ENCODE measurements at places on chromosomes 13 and 19. TPM values are rescaled to one million over a fixed set of nuclear protein-coding genes. Genes with fewer than 3 reads are reported as not detected.

DNA sequence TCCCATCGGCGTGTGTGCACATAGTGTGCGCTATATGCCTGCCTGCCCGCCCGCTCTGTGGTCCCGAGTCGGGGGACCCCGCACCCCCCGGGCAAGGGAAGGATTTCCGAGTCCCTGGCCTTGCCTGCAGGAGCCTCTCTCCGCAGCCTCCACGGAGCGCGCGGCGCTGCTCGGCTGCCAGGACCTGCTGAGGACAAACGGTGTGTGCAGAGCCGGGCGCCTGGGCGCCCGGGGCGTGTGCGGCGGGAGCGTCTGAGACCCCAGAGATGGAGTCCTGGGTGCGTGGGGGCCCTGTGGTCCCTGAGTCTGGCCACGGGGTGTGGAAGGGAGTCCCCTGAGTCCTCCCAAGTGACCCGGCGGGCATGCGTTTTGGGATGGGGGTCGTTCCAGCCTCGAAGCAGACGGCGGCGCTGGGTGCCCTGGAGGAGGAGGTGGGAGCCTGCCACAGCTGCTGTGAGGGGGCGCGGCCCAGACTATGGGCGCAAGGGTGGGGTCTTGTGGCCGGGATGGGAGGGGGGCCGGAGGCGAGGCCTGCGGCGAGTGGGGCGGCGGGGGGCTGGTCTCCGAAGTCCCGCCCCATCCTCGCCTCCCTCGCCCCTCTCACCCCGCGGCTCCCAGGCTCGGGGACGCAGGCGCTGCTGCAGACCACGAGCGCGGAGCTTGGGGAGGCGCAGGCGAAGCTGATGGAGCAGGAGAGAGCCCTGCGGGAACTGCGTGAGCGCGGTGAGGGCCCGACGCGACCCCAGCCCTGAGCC is 25.3 kb downstream of the CLEC4M start:
- no peak for DNase-seq
- H3K4me1 ChIP-seq: no peaks in the 10 kb centered on the region
- H3K4me3 ChIP-seq: no peak overlapping the region
- no peak overlapping the region for H3K27ac ChIP-seq
- H3K36me3 ChIP-seq: no peaks in the 10 kb centered on the region

DNA sequence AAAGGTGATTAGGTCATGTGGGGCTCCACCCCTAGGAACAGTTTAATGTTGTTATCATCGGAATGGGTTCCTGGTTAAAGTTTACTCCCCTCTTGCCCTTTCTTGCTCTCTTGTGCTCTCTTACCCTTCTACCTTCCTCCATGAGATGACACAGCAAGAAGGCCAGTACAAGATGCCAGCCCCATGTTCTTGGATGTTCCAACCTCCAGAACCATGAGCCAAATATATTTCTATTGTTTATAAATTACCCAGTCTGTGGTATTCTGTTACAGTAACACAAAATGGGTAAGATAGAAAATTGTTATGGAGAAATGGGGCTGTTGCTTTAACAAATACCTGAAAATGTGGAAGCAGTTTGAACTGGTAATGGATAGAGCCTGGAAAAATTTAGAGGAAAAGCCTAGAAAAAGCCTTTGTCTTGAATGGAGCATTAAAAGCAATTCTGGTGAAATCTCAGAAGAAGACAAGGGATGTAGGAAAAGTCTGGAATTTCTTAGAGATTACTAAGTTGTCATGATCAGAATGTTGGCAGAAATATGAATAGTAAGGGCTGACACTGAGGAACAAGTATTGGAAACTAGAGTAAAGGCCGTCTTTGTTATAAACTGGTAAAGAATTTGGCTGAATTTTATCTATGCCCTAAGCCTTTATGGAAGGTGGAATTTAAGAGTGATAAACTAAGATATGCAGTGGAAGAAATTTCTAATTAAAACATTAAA is 53.5 kb upstream of the TSC22D1 start:
- no peak for DNase-seq
- no peaks in the 10 kb centered on the region for H3K27me3 ChIP-seq
- no peak overlapping the region for H3K27ac ChIP-seq
- no peak overlapping the region for H3K4me3 ChIP-seq
- H3K4me1 ChIP-seq: no peaks in the 10 kb centered on the region

GRCh38 chr13:46015366-46015765 is 37.2 kb downstream of the ZC3H13 start:
- DNase-seq: no peak
- no peak overlapping the region for H3K4me3 ChIP-seq

DNA sequence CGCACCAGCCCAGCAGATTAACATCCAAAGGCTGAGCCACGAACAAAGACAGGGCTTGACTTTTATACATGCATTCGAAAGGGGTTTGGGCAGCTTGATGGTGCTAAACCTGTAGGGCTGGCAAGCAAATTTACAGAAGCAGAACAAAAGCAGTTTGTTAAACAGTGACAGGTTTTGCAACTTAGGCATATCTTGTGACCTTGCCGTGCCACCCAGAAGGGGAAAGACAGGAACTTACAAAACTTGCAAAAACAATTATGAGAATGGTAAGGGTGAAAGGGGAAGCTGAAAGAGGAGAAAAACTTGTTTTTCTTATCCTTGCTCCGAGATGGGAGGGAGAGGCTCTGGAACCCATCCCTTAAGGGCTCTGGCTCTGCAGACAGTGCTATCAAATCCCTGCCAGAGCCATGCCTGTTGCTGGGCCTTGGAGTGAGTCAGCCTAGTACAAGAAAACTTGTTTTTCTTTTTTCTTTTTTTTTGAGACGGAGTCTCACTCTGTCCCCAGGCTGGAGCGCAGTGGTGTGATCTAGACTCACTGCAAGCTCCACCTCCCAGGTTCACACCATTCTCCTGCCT is 1325.2 kb upstream of the PRR20A start:
- H3K4me3 ChIP-seq: no peak overlapping the region
- no peaks in the 10 kb centered on the region for H3K4me1 ChIP-seq
- no peaks in the 10 kb centered on the region for H3K27me3 ChIP-seq
- H3K27ac ChIP-seq: no peak overlapping the region

DNA sequence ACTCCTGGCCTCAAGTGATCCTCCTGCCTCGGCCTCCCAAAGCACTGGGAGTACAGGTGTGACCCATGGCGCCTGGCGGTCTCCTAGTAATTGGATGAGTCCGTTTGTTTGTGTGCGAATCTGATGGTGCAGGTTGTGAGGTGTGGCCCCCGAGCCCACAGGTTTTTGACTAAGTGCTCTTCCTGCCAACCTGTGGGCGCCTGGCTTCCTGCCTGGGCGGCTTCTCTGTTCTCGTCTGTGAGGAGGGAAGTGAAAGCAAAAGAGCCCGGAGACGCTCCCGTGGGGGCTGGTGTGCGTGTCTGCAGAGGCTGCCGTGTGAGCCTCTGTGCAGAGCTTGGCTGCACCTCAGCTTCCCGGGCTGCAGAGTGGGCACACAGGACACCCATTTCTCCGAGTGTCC is 10.0 kb downstream of the ARHGAP45 start:
- H3K27ac ChIP-seq: no peak overlapping the region
- H3K4me1 ChIP-seq: peaks cover 3% of the 10 kb centered on the region
- H3K27me3 ChIP-seq: no peaks in the 10 kb centered on the region
- no peak for DNase-seq

DNA sequence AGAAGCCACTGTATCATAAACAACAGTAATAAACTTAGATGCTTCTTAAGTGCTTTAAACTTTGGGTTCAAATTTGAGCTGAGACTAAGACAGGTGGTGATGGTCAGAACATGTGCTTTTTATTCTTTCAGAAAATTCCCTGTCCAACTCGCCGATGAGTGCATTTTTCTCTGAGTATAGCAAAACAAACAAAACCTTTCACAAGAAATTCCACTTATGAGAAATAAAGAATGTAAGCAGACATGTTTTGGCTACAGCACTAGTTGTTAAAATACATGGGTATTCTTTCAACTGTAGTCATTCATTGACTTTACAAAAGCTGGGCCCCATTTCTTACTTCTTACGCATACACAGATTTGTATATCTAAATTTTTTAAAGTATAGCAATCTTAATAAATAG is 125.6 kb downstream of the SPRY2 start:
- H3K4me1 ChIP-seq: no peaks in the 10 kb centered on the region
- no peaks in the 10 kb centered on the region for H3K36me3 ChIP-seq
- no peak overlapping the region for H3K4me3 ChIP-seq

Gene UBE2L5
- total RNA-seq: not detected

DNA sequence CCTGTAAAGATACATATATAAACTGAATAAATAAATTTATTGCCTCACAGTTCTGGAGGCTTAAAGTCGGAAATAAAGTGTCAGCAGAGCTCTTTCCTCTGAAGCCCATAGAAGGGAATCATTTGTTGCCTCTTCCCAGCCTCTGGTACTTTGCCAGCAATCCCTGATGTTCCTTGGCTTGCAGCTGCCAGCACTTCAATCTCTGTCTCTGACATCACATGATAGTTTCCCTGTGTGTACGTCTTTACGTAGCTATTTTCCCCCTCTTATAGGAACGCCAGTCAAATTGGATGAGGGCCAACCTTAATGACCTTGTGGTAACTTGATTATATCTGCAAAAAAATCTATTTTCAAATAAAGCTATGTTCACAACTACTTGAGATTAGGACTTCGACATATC is 250.9 kb downstream of the LIG4 start:
- no peaks in the 10 kb centered on the region for H3K27me3 ChIP-seq
- no peaks in the 10 kb centered on the region for H3K4me1 ChIP-seq
- DNase-seq: no peak
- no peak overlapping the region for H3K27ac ChIP-seq
- no peaks in the 10 kb centered on the region for H3K36me3 ChIP-seq

Gene SACS
- 9.0 TPM for total RNA-seq

Gene DNAAF3
- total RNA-seq: not detected

DNA sequence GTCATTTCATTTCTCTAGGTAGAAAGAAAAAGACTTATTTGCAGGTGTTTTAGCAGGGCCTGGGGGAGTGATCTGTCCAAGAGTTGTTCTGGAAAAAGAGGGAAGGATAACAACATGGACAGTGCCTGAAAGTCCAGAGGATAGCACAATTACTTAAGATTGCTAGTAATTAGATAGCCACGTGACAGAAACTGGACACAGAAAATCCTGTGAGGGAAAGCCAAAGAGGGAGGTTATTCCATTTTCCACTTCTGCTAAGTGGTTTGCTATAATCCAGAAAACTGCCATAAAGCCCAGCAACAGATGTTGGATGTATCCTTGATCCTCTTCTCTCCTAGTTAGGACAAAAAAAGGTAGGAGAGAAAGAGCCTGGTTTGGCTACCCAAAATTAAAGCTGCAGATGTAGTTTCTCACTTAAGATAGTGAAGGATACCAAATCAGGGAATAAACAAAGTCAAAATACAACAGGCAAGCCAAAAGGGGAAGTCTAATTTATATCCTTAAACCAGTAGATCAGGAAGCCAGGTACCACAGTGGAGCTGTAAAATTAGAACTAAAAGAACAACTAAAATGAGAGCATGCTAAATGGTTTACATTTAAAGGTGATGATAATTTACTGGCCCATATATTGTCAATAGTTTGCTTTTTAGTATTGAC is 140.2 kb downstream of the VWA8 start:
- H3K27me3 ChIP-seq: no peaks in the 10 kb centered on the region
- no peaks in the 10 kb centered on the region for H3K4me1 ChIP-seq
- no peaks in the 10 kb centered on the region for H3K36me3 ChIP-seq
- no peak for DNase-seq

Gene ZNF43
- total RNA-seq: 43.1 TPM

GRCh38 chr13:103884101-103884723 is 818.0 kb upstream of the SLC10A2 start:
- no peaks in the 10 kb centered on the region for H3K4me1 ChIP-seq
- H3K4me3 ChIP-seq: no peak overlapping the region
- DNase-seq: no peak
- no peaks in the 10 kb centered on the region for H3K27me3 ChIP-seq
- H3K36me3 ChIP-seq: no peaks in the 10 kb centered on the region

GRCh38 chr19:18972301-18972811 is 31.3 kb upstream of the HOMER3 start:
- no peak for DNase-seq
- H3K4me1 ChIP-seq: no peaks in the 10 kb centered on the region
- no peak overlapping the region for H3K4me3 ChIP-seq
- H3K36me3 ChIP-seq: no peaks in the 10 kb centered on the region
- no peaks in the 10 kb centered on the region for H3K27me3 ChIP-seq
- no peak overlapping the region for H3K27ac ChIP-seq

GRCh38 chr13:110777251-110777820 is 63.8 kb downstream of the ING1 start:
- H3K27me3 ChIP-seq: no peaks in the 10 kb centered on the region
- H3K27ac ChIP-seq: no peak overlapping the region
- H3K4me3 ChIP-seq: no peak overlapping the region
- no peak for DNase-seq
- H3K4me1 ChIP-seq: no peaks in the 10 kb centered on the region
- H3K36me3 ChIP-seq: no peaks in the 10 kb centered on the region

DNA sequence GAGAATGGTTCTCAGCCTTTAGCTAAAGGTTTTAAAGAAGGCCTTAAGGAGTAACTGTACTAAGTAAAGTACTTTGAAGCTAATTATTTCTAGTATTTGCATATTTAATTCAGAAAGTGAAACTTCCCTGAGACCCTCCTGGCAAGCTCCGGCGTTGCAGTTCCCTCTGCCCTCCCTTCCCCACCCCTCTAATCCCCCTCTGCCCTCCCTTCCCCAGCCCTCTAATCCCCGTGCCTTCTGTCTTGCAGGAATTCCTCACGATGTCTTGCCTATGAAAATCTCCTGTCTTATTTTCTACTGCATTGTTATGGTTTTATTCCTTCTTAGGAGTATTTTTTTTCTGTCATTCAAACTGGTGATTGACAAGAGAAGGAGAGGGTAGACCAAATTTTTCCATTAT is 236.9 kb downstream of the COL4A1 start:
- H3K36me3 ChIP-seq: no peaks in the 10 kb centered on the region
- DNase-seq: no peak
- H3K27me3 ChIP-seq: no peaks in the 10 kb centered on the region

DNA sequence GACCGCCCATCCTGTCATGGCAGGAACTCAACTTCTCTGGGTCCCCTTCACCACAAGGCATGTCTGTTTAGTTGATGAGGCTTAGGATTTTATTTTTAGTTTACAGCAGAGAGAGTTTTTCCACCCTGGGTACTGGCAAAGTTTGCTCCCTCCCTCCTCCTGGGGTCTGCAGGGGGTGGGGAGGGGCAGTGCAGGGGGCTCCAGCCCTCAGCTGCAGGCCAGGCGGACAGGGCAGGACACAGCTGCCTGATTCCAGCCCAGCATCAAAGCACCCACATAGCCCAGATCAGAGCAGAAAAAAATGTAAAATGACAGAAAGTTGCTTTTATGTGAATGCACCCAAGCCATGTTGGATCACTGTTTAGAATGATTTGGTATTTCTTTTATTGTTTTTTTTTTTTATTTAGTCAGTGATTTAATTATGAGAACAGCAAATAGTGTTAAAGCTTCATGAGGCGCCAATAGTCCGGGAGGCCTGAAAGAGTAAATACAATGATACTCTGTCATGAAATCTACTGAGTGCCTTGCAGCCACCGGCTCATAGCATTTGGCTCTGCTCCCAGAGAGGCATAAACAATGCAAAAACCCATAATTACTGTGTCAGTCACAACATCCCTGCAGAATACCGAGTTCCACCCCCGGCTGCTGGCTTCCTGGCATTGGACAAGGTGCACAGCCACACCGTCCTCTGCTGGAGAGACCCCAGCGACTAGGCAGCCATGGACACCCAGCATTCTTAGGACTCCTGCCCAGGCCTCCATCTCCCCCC is 923.5 kb downstream of the UQCRFS1 start:
- DNase-seq: no peak
- H3K4me1 ChIP-seq: no peaks in the 10 kb centered on the region
- H3K27me3 ChIP-seq: no peaks in the 10 kb centered on the region
- H3K4me3 ChIP-seq: no peak overlapping the region
- H3K36me3 ChIP-seq: no peaks in the 10 kb centered on the region
- H3K27ac ChIP-seq: peak overlapping the region; percentile 28

GRCh38 chr19:42143341-42144234 is 11.3 kb upstream of the POU2F2 start:
- H3K27me3 ChIP-seq: no peaks in the 10 kb centered on the region
- no peak overlapping the region for H3K4me3 ChIP-seq
- H3K4me1 ChIP-seq: no peaks in the 10 kb centered on the region
- DNase-seq: no peak

Gene CGB8
- not detected for total RNA-seq

Data from uterus (tissue), 4 donors.